ENCODE measurements at places on chromosomes 12 and 14.

- no peak for DNase-seq
These were observed 202.2 kb downstream of the MON2 start for GRCh38 chr12:62668782-62669181.

DNA sequence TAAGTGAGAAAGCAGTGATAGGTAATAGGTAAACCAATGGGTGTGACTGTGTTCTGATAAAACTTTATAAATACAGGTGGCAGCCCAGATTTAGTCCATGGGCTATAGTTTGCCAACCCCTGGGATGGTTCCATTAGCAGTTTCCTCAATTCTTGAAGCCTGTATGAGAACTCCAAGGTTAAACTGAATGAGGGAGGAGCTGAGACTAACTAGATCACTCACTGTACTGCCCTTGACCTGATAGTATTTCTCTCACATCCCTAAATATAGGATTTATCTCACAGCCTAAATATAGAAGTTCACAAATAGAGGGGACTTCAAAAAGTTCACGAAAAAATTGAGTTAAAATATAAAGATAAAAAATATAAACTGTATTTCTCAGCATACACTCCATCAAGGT lies 439.6 kb upstream of the CCDC196 start:
- DNase-seq, result no peak

DNA sequence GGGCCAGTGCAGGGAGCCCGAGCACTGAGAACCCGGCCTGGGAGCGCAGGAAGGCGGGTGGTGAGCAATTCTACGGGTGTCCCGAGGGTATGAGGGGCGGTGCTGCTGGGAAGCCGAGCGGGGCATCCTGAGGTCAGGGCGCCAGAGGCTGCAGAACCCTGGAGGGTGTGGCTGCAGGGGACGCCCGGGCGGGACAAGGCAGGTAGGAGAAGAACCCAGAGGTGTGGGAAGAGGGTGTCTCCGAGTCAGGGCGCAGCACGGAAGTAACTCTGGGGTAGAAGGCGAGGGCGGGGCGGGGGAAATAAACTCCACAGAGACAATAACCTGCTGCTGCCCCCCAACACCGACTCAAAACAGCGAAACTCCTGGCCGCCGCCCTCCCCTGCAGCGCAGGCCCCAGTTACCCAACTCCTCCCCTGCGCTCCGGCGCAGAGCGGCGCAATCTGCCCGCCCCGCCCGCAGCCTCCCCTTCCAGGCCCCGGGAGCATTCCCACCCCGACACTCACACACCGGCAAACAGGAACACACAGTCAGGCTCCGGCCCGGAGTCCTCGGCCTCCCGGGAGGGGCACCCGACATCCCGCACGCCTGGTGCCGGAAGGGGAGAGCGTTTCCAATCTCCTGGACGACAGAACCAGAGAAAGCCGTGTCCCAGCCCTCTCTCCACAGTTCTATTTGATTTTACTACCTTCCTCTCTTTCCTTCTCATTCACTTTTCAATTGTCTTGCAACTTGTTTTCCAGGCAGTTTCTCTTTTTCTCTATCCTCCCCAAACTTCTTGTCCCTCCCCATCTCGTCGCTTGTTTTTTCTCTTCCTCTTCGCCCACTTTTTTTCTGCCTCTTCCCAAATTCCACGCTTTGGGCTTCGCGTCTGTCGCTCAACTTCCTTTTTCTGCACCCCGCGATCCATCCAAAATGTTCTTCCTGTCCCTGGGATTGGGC lies 2.4 kb downstream of the HRK start:
- DNase-seq, result no peak

DNA sequence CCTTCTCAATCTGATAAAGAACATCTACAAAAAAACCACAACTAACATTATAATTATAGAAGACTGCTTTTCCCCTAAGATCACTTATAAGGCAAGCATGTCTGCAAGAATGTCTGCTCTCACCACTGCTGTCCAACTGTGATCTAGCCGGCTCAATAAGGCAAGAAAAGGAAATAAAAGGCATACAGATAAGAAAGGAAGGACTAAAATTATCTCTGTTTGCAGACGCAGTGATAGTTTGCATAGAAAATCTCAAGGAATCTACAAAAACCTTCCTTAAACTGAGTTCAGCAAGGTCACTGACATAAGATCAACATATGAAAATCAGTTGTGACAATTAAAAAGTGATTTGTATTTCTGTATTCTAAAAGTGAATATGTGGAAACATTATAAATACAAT lies 138.0 kb upstream of the EGLN3 start:
- no peak for DNase-seq

DNA sequence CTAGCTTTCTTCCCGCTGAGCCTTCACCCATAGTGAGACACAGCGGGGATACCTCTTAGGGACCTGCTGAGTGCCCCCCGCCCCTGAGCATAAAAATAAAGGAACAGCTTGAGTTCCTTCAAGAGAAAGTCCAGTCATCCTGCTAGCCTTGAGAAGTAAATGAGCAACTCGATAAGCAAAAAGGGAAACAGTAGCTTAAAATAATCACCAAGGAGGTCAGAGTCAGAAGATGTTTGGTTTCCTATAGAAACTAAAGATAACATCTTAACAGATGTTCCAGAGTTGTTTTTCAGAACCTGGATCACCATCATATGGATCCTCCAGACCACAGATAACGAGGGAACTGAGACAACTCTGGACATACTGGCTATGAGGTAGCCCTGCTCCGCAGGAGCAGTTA lies 94.0 kb downstream of the BCAT1 start:
- no peak for DNase-seq

GRCh38 chr12:109877504-109878246 lies 2.7 kb downstream of the GLTP start:
- no peak for DNase-seq

DNA sequence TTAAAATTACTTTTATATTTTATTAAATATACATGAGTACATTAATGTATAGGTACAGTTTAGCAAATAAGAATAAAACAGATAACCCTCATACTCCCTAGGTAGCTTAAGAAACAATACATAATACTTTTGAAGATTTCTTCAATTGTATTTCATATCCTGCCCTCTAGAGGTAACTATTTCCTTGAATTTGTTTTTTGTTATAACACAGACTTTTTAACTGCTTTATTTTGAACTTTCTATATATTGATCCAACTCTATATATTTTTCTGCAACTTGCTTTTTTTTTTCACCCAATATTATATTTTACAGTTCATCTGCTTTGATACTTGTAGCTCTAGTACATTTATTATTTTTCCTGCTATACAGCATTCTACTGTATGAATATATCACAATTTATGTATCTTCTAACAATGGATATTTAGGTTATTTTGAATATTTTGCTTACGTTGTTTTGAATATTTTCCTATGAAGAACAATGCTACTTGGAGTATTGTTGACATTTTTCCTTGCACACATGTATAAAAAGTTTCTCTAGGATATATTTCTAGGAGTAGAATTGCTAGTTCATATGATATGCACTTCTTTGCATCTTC lies 72.8 kb upstream of the ABCD2 start:
- no peak for DNase-seq

GRCh38 chr12:75526655-75527511 lies 15.5 kb upstream of the KRR1 start:
- peak; percentile 52 for DNase-seq

GRCh38 chr12:34602213-34602940 lies 580.1 kb downstream of the ALG10 start:
- no peak for DNase-seq

DNA sequence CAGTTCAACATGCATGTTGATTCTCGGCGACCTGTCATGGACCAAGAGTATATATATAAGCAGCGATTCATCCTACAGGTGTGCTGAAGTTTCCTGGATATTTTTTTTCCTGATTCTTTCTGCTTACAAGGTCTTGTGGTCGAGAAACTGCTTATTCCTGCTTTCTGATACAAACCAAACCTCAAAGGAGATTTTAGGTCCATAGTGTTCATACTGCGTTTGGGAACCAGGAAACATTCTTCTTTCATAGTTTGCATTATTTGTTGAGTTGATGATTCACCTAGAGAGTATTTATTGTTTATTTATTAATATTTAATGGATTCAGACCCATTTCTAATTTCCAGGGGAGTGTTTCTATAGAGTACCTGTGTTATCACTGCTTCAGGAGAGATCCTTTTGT lies 70.7 kb upstream of the ASPG start:
- DNase-seq, result no peak

GRCh38 chr12:67457136-67457535 lies 188.0 kb downstream of the CAND1 start:
- DNase-seq, result no peak

GRCh38 chr12:90519285-90519684 lies 435.7 kb downstream of the CCER1 start:
- no peak for DNase-seq

- DNase-seq, result no peak
These were observed 844 bp downstream of the DPF3 start for GRCh38 chr14:72892879-72893635.

- DNase-seq, result no peak
These were observed 19.3 kb downstream of the MBIP start for GRCh38 chr14:36301159-36301558.

DNA sequence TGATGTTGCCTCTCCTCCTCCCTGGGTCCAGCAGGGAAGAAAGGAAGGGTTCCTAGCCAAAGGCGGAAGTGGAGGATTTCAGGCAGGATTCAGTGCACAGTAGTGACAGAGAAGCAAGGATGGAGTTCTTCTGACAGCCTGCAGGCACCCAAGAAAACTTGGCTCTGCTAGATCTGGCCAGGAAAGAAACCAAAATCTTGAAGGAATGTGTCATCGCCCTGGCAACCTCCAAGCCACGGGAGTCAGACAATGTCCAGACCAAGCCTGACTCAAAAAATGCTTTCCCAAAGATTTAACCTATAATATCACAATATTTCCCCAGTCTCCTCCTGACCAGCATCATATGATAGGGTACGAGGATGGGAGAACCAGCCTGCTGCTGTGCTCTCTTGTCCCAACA lies 22.8 kb upstream of the DHRS4 start:
- no peak for DNase-seq

DNA sequence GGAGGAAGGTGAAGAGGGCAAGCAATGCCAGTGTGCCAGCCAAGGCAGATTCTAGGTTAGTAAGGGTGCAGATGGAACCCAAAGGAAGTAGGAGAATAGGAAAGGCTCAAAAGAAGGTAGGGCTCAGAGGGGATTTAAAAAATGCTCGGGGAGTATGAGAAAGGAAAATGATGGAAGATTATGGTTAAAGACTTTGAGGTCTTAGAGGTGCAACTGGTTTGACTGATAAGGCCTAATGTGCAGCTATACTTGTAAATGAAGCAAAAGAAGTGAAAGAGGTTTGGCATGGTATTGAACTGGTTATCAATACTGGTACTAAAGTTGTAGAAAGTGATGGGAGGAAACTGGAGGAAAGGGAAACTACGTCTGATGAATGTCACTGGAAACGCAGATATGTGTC lies 94.7 kb downstream of the RPS6KA5 start:
- no peak for DNase-seq

- no peak for DNase-seq
These were observed 2.9 kb upstream of the PPP4R4 start for GRCh38 chr14:94171208-94171607.

DNA sequence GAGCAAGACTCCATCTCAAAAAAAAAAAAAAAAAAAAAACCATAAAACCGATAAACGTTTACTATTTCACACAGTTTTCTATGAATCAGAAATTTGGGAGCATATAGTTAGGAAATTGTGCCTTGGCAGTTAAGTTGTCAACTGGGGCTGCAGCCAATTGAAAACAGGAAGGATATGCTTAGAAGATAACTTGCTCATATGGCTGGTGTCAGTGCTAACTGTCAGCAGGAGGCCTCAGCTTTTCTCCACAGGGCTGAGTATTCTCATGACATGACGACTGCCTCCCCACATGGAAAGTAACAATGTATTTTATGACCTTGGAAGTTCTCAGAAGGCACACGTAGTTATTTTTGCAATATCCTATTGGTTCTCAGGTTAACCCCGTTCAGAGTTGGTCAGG lies 29.6 kb upstream of the OR5AU1 start:
- peak; percentile 71 for DNase-seq

DNA sequence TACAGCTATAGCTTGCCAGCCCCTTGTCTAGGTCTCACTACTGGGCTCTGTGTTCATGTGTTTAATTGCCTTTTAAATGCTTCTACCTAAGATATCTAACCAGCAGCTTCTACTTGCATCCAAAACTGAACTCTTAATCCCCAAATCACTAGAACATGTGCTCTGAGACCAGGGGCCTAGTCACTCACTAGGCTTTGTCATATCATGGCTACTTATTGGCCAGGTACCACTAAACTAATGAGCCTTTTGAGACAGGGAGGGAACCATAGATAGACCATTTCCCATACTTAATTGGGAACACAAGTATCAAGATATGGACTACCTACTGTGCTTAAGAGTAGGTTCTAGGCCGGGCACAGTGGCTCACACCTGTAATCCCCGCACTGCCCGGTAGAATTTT lies 6.5 kb downstream of the HSP90B1 start:
- DNase-seq, result no peak

DNA sequence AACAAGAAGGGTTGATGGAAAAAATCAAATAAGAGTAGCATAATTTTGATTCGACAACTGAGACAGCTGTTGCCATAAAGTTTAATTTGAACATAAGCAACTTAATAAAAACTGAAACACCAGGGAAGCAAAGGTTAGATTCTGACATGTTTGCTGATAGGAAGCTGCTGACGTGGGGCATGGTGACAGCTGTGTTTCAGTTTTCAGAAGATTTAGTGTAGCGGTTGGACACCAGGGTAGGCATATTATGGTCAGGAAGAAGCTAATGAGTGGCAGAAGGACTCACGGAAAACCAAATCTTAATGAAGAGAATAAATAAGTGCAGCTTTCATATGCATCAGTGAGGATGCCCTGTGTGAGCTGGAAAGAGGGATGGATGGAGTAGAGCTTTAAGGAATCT lies 336.7 kb upstream of the RPL10L start:
- no peak for DNase-seq

GRCh38 chr14:87044807-87045206 lies 948.2 kb downstream of the GALC start:
- no peak for DNase-seq

DNA sequence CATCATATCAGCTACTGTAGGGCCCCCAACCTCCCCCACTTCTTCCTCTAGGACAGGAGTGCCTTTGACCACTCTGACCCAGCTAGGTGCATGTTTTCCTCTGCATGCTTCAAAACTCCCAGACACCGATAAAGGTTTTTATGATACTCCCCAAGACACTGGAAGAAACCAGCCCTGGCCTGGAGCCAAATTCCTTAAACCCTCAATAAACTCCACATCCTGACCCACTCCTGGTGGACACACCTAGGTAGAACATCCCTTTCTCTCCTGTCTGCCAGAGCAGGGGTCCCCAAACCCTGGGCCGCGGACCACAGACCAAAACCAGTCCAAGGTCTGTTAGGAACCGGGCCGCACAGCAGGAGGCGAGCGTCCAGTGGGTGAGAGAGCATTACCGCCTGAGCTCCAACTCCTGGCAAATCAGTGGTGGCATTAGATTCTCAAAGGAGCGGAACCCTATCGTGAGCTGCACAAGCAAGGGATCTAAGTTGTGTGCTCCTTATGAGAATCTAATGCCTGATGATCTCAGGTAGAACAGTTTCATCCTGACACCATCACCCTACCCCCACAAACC lies 49.6 kb downstream of the NT5DC3 start:
- no peak for DNase-seq

- no peak for DNase-seq
These were observed 125.5 kb upstream of the DCN start for GRCh38 chr12:91307957-91308670.

All from AML-193 (cell line).